HCT116 (cell line): ENCODE measurements at places on chromosomes 3 and 15. TPM values are rescaled to one million over a fixed set of nuclear protein-coding genes. Genes with fewer than 3 reads are reported as not detected.

DNA sequence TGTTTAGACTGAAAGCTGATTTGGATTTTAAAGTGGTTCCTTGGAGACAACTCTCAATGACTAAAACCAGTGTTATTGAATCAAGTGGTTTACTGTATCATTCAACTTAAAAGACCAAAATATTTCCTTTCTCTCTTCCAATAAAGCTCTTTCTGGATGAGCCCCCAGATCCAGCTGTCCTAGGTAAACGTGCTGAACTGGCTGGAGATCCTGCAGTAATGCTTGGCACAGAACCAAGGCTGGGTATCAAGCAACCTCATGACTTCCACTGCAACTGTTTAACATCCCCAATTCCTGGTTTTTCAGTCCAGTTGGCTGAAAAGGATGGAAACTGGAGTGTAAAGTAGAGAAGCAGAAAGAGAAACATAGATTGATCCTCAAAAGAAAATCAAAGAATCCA is 28.9 kb downstream of the SEC22C start:
- no peak for DNase-seq

DNA sequence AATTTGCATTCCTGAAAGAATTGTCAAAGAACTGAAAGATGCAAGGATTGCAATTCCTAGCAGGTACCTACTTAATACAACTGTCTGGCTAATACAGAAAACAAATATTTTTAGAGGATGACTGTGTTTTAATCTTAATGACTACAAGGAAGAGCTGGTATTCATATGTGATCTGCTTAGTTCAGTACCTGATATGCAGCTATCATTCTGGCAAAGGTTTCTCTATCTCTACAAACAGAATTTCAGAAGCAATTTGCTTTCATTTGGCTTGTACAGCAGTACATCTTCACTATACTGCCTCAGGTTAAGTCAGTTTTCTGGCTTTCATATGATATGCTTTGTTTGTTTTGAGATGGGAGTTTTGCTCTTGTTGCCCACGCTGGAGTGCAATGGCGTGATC is 51.3 kb downstream of the TBL1XR1 start:
- no peak for DNase-seq

DNA sequence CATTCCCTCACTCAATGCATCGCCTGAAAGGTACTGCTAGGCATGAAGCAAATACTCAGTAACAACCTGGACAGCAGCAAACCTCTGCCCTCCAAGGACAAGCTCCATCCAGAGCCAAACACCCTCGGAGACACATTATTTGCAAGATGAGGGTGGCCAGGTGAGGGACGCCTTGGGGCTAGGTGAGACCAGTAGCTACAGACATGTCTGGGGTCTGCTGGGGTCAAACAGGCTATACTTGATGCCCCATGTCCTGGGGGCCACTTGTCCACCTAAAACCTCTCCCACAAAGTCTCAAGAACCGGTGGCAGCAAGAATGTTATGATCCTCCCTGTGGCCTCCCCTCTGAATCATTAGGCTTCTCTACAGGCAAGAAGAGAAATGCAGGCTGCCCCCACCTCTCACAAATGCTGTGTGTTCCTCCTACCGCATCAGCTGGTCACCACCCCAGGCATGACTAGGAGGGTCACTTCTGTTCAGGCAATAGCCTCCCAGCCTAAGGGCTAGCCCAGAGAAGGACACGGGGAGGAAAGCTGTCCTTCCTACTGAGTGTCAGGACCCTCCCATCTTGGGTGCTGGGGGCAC is 54.3 kb downstream of the TBC1D2B start:
- DNase-seq, result no peak

The SLC51A gene
- total RNA-seq, result not detected

GRCh38 chr3:143576568-143577270 is 271.5 kb downstream of the SLC9A9 start:
- DNase-seq, result no peak

The IL20RB gene
- 6.1 TPM for total RNA-seq
